ENCODE measurements at places on chromosomes 5 and 9.

- DNase-seq, result no peak
Observed at GRCh38 chr5:117680426-117680825, 1105.8 kb upstream of the SEMA6A start.

DNA sequence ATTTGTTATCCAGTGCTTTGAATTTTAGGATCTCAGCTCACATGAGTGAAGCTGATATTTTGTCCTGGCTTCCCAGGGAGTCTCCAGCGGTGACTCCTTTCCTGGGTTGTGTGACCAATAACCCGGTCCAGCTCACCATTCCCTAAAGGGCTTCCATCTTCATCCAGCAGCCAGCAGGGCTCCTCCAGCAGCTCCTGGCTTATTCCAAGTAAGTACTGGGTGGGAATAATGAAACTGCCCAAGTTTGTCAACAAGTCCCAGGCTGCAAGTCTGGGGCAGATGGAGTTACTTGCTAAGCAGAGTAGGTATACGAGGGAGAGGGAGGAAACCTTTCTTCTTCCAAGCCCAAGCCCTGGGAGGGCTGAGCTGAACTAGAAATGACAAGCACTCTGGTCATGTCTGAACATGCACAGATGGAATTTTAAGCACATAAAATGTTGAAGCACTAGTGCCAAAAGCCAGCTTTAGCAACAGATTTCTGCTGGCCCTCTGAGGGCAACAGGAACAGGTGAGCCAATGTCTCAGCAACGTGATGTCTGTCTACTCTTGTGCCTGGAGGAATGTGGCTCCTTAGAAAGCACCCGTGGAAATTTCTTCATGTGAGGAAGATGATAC, 153.7 kb upstream of the DAPK1 start:
- no peak for DNase-seq

GRCh38 chr9:79764374-79764773, 192.6 kb downstream of the TLE4 start:
- DNase-seq, result no peak

DNA sequence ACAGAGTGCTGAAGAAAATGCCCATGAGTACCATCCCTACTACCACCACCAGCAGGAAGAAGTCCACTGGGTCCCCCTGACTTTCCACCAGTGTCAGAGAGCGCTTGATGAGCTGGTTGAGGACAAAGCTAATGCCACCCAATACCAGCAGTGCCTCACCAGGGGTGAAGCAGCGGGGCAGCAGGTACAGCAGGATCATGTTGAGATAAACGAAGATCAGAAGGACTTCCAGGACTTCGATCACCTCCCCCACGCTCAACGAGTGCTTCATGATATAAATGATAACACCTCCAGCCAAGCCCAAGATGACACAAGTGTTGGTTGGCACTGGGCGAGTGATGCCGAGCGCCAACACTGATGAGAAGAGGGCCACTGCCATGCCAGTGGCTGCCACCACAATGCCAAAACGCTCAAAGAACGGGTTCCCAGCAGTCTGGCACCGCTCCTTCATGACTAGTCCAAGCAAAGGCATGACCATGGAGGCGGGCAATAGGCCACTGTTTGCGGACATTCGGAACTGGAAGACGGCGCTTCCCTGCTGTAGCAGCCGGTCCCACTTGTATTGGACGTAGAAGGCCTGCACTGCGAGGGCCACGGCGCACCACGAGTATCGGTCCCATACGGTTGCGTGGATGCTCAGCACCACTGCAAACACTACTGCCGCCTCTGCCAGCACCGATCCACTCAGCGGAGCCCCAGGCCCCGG, 679 bp downstream of the DOLK start:
- DNase-seq, result no peak

GRCh38 chr5:158017469-158017868, 158.5 kb upstream of the CLINT1 start:
- no peak for DNase-seq

- DNase-seq, result no peak
Observed at GRCh38 chr9:126049896-126050604, 276.6 kb upstream of the MVB12B start.

DNA sequence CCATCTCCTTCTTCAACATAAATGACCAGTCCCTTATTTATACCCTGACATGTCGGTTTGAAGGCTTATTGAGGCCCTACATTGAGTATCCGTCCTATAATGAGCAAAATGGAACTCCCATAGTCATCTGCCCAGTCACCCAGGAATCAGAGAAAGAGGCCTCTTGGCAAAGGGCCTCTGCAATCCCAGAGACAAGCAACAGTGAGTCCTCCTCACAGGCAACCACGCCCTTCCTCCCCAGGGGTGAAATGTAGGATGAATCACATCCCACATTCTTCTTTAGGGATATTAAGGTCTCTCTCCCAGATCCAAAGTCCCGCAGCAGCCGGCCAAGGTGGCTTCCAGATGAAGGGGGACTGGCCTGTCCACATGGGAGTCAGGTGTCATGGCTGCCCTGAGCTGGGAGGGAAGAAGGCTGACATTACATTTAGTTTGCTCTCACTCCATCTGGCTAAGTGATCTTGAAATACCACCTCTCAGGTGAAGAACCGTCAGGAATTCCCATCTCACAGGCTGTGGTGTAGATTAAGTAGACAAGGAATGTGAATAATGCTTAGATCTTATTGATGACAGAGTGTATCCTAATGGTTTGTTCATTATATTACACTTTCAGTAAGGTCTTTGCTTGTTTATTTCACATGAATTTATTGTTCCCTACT, 38.2 kb upstream of the BTNL3 start:
- DNase-seq, result no peak

DNA sequence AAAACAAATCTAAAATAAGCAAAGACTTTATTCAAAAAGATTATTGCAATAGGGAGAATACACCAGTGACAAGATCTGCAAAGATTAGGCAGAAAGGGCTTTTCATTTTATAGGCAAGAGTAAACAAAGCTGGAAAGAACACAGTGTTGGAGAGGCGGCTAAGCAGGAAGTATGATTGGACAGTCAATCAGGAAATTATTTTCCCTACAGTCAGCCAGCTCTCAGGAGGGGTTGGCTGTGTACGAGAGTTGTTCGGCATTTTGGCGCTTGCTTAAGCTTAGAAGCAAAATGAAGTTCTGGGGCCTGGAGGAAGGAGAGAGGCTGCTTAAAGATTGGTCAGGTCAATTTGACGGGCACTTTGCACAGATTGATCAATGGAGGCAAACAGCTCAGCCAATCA, 1030.5 kb downstream of the TLE4 start:
- no peak for DNase-seq

- no peak for DNase-seq
Observed at GRCh38 chr9:86926145-86926544, 21.2 kb downstream of the GAS1 start.

DNA sequence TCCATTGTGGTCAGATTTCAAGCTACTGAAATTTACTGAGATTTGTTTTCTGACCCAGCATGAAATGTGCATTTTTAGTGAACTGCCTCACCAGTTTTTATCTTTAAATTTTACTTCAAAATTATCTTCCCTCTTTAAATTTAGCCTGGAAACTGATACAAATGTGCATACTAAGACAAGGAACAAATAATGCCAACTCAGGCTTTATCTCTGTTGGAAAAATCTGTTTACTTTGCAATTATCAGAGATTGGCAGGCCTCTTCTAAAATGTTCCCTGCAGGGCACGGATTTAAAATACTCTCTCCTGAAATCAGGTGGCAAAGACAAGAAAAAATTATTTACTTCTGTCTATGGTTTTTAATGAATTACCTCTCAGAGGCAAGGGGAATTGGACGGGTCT, 151.0 kb upstream of the PTCH1 start:
- no peak for DNase-seq

DNA sequence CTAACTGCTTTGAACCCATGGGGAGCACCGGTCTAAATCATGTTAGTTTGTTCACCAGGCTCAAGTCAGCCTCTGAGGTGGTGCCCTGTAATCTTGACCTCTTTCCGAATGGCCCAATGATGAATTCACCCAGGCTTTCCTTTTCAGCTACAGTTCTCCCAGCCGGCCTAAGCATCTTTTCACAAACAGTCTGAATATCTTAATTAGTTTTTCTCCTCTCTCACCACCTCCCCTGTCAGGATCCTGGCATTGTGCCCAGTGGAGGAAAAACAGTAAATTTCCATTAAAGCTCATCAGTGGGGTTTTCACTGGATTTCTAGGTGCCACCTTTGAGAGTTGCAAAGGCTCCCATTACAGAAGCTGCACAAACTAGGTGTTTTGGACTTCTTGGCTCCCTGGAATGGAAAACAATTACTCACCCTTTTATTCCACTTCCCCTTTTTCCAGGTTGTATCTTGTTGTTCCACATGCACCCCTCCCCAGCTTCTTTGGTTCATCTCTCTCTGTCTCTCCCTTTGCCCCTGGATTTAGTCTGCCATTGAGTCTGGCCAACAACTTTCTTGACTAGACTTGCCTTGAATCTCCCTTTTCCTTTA, 69.4 kb upstream of the ADAMTSL1 start:
- no peak for DNase-seq

All from stimulated activated CD8-positive, alpha-beta memory T cell treated with anti-CD3 and anti-CD28 coated beads, Interleukin-4, amount 100 ng/mL, for 4 hours (primary cell).